Activated CD8-positive, alpha-beta T cell treated with anti-CD3 and anti-CD28 coated beads for 36 hours (primary cell): ENCODE measurements at places on chromosomes 16 and 17.
A peak's percentile ranks its signal among the peaks of the same experiment; 100 is the strongest.

GRCh38 chr17:78777881-78778280, 4.2 kb downstream of the CYTH1 start:
- DNase-seq: peak; percentile 56

DNA sequence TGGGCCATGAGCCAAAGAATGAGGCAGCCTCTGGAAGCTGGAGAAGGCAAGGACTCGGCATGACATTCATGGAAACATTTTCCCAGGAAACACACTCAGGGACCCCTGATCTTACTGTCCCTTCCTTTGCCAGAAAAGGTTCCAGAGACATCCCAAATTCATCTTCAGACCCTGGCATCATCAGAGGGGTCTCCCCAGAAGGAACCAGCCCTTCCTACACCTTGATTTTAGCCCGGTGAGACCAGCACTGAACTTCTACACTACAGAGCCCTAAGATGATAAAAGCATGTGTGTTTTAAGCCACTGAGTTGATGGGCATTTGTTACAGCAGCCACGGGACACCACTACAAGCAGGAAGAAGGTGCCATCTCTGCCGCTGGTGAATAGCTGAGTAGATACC, 262.3 kb downstream of the C16orf95 start:
- DNase-seq: no peak

DNA sequence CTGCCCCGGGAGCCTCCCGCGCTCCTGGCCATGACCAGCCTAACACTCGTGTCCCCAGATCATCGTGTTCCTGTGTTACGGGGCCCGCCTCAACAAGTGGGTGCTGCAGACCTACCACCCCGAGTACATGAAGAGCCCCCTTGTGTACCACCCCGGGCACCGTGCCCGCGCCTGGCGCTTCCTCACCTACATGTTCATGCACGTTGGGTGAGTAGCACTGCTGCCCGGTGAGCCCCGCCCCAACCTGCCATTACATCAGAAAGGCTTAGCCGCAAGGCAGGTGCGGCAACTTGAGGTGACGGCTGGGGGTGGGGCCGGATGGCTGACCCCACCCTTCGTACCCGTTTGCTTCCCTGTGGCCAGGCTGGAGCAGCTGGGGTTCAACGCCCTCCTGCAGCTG, 1.4 kb downstream of the RHBDL1 start:
- no peak for DNase-seq

DNA sequence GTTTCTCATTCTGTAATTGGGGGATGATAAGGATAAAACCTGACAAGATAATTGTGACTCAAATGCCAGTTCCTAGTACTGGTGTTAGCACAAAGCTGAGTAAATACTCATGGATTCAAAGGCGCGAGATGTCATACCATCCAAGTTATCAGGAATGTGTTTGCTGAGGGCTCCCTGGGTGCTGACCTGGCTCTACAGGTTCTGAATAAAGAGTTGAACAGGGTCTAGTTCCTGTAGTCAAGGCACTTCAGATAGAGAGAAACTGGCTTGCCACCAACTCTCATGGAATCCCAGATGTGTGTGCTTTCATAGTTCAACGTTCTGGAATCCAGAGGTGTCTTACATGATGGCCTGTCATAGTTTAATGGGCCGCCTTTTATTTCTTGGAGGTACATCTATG, 141.6 kb downstream of the PRKCA start:
- DNase-seq: no peak

GRCh38 chr17:76500747-76501017, 541 bp downstream of the RHBDF2 start:
- DNase-seq: no peak

DNA sequence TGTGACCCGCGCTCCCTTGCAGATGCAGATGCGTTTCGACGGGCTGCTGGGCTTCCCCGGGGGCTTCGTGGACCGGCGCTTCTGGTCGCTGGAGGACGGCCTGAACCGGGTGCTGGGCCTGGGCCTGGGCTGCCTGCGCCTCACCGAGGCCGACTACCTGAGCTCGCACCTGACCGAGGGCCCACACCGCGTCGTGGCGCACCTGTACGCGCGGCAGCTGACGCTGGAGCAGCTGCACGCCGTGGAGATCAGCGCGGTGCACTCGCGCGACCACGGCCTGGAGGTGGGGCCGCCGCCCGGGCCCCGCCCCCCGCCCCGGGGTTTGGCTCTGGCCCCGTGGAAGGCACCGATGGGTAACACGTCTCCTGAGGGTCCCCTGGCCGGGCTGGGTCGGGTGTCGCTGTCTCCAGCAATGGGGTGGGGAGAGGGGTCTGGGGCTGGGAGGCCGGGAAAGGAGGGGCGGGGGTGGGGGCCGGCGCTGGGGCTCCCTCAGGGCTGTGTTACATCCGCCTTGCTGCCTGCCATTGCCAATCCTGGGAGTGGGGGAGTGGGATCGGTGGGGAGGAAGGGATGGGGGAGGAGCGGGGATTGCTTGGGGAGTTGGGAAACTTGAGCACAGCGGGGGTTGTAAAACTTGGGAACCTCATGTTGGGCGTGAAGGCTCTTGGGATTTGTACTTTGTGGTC, 737 bp downstream of the NUDT16L1 start:
- peak; percentile 50 for DNase-seq
